Mucosa of gallbladder (tissue), 1 donor: ENCODE measurements at places on chromosomes 4 and X. TPM values are rescaled to one million over a fixed set of nuclear protein-coding genes. Genes with fewer than 3 reads are reported as not detected.

GRCh38 chr4:110480746-110481271 lies 4.9 kb downstream of the ENPEP start:
- no peak for DNase-seq

DNA sequence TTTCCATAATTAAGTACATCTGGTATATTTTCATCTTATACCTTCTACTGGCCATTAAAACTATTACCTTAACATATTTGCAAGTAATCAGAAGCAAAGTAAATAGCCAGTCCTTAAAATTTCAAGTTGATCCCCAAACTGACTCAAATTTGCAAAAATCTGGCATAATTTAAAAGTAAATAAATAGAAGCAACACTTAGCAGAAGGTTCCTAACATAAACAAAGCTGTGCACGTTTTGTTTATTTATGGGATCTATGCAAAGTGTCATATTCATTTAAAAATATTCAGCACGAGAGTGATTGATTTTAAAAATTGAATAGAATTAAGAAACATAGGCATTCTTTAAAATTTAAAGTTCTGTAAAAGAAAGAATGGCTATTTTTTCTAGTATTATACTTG lies 9.8 kb upstream of the CXXC4 start:
- no peak for DNase-seq

GRCh38 chr4:43380093-43380492 lies 487.6 kb downstream of the GRXCR1 start:
- no peak for DNase-seq

DNA sequence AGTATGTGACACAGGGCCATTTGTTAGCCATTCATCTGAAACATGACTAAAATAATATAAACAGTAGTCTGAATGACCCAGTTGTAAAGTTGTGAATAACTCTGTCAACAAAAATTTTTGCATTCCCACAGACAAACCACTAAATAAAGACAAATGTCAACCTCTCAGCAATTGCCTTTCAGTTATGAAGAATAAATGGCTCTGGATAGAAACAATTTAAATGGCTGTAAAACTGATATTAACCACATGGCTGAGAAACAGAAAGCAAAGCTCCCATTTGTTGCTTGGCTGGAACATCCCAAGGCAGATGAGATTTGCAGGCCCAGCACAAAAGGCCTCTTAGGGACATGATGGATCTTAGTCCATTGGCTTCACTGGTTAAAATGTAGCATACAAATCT lies 296.3 kb downstream of the GALNTL6 start:
- DNase-seq: no peak

DNA sequence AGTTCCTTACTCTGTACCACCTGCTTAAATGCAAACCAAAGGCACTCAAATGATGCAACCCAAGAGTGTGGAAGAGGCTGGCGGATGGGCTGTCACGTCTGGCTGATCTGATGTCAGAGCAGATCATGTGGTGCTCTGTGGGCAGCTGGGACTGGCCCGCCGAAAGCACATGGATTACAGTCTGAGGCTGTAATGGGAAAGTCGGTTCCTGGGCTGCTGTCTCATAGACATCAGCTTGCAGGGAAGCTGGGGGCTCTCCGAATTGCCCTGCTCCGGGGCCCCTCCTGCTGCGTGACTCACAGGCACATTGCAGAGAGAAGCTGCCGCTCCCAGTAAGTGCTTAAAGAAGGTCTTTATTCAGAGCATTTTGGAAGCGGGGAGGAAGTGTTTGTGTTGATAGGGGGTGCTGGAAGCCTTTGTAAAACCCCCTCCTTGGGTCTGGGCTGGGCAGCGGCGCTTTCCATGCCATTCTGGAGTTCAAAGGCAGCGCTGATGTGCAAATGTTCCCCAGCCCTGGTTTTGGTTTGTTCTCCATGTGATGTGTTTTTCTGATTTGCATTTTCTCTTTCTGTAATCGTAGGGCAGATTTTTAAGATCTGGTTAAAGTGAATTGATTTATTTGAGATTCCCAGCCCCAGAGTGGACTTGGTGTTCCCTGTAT lies 181.1 kb downstream of the LARP7 start:
- DNase-seq: peak; percentile 16

GRCh38 chrX:20487227-20487626 lies 220.5 kb upstream of the RPS6KA3 start:
- DNase-seq: no peak

DNA sequence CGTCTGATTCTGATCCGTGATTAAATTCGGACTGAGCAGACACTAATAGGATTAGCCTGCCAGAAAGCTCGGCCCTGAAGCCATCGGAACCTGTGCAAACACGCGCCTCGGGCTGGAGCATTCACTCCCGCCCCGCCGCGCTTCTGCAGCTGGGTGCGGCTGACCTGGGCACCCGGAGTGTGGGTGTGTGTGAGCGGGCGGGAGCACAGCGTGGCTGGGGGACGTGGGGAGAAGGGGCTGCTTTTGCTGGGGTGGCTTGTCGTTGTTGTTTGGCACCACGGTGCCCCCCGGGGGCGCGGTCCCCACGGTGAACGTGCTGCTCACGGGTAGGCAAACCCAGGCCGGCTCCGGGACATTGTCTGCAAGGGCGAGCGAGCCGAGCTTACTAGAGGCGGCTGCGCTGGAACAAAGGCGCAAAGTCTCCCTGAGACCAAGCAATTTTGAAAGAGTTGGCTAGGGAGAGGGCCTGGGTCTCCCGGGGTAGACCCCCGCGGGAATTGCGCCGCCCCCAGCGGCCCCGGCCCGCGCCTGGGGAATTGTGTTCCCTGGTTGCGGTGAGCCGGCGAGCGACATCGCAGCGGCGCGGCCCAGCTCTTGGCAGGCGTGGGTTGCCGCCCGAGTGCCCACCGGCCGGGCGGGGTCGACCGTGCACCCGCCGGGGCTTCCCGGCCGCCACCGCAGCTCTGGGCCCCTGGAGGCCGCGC lies 1.4 kb downstream of the MAMLD1 start:
- no peak for DNase-seq

- no peak for DNase-seq
These were observed 61.6 kb downstream of the RGS12 start for GRCh38 chr4:3354455-3354811.

- DNase-seq: no peak
These were observed 84.5 kb downstream of the GATB start for GRCh38 chr4:151676301-151676700.

- DNase-seq: no peak
These were observed 295.0 kb upstream of the NR3C2 start for GRCh38 chr4:148737061-148737770.

DNA sequence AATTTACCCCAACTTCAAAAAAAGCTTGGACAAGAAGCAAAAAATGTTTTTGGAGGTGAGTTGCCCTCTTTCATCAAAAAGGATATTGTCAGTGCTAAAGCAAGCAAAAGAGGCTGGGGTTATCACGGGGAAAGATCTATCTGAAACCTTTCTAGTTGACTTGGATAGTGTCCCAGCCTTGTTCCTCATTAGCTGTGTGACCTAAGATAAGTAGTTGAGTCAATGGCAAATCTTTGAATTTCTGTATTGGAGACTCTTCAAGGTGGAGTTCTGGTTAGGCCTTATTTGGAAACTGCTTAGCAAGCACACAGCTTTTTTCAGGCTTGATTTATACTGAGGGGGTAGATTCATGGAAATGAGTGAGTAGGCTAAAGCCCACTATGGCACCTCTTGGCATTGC lies 271.6 kb downstream of the GRIA3 start:
- DNase-seq: no peak

DNA sequence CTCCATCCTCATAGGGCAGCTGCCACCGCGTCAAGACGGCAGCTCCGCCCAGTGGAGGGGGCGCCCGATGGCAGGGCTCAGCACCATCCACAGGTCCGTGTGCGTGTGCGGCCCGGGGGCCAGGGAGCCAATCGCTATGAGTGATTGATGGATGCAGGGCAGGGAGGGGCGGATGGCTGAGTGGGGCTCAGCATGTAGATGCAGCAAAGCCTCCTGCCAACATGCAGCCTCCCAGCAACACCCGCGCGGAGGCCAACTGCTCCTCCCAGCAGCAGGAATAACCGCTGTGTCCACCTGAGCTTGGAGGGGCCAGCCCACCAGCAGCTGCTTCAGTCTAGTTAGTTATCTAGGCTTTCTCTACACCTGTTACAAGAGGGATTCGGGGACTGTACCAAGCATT lies 77.4 kb downstream of the MTMR1 start:
- no peak for DNase-seq

- peak; percentile 25 for DNase-seq
These were observed 58.0 kb downstream of the PPEF2 start for GRCh38 chr4:75844151-75844662.

- no peak for DNase-seq
These were observed 351.4 kb downstream of the PTTG2 start for GRCh38 chr4:38311495-38312126.

- DNase-seq: no peak
These were observed 47.2 kb upstream of the RELL1 start for GRCh38 chr4:37733240-37733867.

DNA sequence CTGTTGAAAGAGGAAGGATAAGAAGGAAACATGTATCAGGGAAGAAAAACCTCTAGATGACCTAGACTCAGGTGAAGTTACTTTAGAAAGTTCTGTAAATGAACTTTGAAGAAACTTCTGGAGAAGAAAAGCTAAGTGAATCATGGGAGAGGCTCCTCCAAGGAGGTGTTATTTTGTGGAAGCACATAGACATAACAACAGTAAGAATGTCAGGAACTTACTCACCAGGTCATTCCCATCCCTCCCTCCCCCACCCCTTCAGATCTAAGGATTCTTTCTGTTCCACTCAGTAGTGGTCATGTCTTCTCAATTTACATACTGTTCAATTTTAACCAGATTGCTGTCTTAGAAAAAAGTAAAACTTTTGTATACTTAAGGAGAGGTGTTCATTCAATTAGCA lies 310.5 kb upstream of the DDX53 start:
- no peak for DNase-seq

- no peak for DNase-seq
These were observed 4.7 kb downstream of the SLIT2 start for GRCh38 chr4:20256381-20256881.

DNA sequence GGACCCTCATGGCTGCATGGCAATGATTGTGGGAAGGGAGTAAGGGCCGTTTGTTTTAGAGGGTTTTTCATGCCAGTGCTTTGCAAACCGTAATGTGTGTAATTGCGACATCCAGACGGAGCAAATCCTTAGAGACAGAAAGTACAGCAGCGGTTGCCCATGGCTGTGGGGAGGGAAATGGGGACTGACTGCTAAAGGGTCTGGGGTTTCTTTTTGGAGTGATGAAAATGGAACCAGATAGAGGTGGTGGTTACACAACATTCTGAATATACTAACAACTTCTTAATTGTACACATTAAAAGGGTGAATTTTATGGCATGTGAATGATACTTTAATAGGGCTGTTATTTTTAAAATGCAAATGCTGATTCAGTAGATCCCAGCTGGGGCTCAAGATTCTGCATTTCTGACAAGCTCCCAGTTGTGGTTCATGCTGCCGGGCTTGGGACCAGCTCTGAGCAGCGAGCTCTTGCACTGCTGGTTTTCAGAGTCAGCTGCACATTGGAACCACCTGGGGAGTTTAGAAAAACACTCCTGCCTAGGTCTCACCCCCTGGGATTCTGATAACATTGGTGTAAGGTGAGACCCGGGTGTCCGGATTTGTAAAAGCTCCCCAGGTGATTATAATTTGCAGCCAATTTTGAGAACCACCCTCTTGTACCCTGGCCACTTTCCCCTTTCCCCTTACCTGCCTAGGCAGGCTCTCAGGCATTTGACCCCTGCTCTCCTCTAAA lies 47.7 kb downstream of the PRPS1 start:
- DNase-seq: no peak

The CT45A1 gene
- not detected for total RNA-seq

The FMR1NB gene
- not detected for total RNA-seq

The CXorf51A gene
- not detected for total RNA-seq

The RAI2 gene
- 45.7 TPM for total RNA-seq

The HMGB3 gene
- 14.8 TPM for total RNA-seq

The SLC4A4 gene
- total RNA-seq: 225 TPM

The USP11 gene
- 59.0 TPM for total RNA-seq

The ASB5 gene
- 4.5 TPM for total RNA-seq

The TRIML2 gene
- total RNA-seq: 0.26 TPM
